AG20443 (cell line): ENCODE measurements at places on chromosomes 12 and 14.

DNA sequence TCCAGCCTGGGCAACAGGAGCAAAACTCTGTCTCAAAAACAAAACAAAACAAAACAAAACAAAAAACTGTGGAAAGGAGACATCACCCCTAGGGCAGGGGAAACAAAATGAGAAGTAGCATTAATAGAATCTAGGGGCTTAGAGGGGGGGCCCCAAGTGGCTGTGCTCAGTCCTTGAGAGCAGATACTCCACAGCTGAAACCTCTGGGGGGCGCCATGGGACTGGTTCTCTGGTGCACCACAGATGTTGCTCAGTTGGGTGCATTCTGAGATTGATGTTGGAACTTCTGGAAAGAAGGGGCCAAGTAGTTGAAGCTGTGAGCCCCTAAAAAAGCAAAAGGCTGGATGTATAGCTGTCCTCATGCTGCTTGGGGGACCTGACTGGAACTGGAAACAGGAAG lies 11.8 kb upstream of the SYNE2 start:
- DNase-seq, result no peak

DNA sequence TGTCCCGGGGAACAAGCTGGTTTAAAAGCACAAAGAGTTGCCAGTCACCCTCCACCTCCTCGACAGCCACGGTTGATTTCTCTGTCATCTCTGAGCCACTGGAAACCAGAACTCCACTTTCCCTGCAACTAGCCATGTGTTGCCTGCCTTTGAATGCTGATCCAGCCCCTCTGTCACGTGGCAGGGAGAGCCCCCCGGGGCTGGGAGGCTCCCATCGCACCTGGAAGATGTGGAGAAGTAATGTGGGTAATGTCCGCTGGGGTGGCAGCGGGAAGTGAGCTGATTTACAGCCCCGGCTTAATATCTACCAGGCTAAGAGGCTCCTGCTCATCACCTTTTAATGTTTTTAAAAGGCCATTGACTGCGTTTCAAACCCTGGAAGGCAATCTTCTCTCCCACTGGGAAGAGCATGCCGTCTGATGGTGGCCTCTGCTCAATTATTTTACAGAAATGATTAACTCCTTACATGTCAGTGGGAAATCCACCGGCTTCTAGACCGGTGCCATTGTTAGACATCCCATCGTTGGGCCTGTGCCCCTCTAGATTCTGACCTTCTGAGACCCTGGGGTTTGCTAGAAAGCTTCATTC lies 7.4 kb downstream of the PRIMA1 start:
- no peak for DNase-seq

- peak; percentile 55 for DNase-seq
Observed at GRCh38 chr12:53051058-53051880, 1.4 kb downstream of the TNS2 start.

DNA sequence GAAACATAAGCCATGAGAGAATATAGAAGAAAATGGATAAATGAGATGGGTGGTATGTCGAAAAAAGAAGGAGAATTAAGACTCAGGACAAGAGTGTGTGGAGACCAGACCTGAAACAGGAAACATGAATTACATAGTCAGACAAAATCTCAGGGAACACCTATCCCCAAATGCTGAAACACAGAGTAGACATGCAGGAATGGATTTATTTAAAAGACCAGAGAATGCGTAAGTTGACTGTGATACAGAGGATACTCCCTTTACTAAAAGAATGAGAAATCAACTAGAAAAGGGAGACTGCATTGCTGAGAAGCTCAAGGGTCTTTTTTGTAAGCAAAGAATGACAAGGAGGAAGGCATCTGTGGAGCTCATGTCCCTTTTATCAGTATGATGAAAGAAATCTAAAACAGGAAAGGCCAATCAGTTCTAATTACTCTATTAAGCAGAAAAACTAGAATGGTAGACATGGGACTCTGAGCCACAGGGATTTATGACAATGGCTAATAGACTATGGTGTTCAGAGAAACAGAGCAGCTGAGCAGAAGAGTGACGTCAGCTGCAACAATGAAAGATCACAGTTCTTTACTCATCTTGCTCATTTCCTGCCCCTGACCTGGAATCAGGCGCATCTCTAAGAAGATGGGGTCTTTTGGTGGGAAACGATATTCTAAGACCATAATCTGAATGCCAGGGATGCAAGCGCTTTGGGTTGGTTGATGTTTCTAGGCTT lies 138.9 kb upstream of the DHRS4 start:
- no peak for DNase-seq

DNA sequence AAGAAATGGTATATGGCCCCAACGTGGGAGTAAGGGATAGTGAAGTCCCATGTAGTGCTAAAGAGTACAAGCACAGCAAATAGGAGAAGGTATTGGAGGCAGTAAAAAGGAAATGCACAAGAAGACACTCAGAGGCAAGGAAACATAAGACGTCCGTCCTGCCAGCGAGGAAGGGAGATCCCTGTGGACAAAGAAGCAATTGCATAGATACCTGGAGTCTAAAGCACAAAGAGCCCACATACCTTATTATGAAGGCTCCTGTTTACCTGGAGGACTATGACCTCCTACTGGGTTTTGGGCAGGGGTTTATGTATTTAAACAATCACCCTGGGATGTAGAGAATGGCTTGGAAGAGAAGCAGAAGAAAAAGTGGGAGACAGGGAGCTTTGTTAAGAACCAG lies 341.2 kb upstream of the DCN start:
- DNase-seq, result no peak

- peak; percentile 62 for DNase-seq
Observed at GRCh38 chr12:114403011-114403689, 2.8 kb downstream of the TBX5 start.

GRCh38 chr14:95359994-95360826 lies 40.5 kb upstream of the CLMN start:
- no peak for DNase-seq

- DNase-seq, result no peak
Observed at GRCh38 chr12:18586581-18586980, 151.2 kb downstream of the PLCZ1 start.
